ENCODE measurements at places on chromosomes 6 and 20.

DNA sequence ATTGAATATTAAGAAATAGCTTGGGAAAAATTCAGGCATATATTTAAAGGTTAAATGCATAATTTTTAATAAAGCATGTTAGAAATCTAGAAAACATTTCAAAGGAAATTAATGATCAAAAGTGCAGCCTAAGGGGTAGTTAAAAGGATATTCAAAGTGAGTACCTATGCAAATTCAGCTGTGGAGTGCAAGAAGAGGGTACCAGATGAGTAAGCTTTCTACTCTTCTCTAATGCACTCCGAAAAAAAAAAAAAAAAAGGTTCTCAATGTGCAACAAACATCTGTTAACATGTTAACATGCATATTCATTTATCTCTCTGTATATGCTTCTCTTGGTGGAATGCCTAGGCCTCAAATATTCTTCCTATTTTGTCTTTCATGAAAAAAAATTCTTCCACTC, 32.0 kb upstream of the KATNA1 start:
- no peak for DNase-seq

DNA sequence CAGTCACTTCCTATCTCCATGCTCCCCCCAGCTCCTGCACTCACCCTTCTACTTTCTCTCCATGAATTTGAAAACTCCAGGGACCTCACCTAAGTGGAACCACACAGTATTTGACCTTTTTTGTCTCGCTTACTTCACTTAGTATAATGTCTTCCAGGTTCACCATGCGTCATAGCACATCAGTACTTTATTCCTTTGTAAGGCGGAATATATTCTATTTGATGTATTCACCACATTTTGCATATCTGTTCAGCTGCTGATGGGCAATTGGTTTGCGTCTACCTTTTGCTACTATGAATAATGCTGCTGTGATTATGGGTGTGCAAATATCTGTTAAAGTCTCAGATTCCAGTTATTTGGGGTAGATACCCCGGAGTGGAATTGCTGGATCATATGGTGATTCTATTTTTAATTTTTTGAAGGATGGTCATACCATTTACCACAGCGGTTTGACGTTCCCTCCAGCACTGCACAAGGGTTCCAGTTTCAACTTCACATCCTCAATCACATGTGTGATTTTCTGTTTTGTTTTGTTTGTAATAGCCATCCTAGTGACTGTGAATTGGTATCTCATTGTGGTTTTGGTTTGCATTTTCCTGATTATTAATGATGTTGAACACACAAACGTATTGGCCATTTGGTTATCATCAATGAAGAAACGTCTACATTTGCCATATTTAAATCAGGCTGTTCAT, 20.3 kb upstream of the SYNDIG1 start:
- no peak for DNase-seq

GRCh38 chr6:167684276-167685104, 142.2 kb upstream of the AFDN start:
- no peak for DNase-seq

- DNase-seq = no peak
Measured at GRCh38 chr6:34150766-34151165, 4.9 kb upstream of the GRM4 start.

GRCh38 chr20:2136275-2136674, 34.6 kb downstream of the STK35 start:
- no peak for DNase-seq

Measured in GM12864 (cell line).